Psoas muscle (tissue), 8 donors: ENCODE measurements at places on chromosomes 7 and 10.

DNA sequence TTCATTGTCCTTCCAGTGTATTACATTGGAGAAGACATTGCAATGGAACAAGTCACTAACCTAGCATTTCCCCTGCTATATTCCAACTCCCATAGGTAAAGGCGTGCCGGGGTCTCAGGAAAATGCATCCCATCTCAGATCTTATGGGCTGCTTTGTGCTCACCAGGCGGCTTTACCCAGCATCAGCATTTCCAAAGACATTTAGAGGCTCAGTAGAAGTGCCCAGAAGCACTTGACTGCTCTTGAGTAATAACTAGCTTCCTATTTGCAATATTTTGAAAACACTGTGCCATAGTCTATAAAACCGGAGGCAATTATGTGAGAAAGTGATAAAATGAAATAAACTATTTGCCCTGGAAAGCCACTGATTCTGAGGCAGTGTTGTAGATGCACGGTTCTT, 415.0 kb upstream of the NPVF start:
- no peak for DNase-seq

DNA sequence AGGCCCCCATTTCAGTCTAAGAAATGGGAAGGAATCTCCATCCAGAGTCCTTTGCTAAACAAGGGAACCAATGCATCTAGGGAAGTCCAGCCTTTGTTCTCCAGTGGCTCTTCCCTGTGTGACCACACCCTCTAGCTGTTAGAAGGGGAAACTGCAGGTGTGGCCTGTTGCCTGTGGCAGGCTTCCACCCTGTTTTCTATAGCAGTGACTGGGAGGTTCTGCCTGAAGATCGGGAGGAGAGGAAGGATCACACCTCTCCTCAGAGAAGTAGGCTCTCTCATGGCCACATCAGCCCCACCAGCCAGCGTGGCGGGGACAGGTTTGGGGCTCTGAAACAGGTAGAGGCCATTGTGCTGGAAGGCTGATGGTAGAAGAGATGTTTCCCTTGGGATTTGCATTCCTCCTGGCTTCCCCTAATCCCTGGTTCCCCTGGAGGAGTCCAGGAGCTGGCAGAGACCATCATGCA, 47.7 kb upstream of the TRIM8 start:
- DNase-seq = no peak

- no peak for DNase-seq
These were observed 8.4 kb upstream of the HHEX start for GRCh38 chr10:92681306-92681834.

- no peak for DNase-seq
These were observed 330.1 kb upstream of the LRGUK start for GRCh38 chr7:133796782-133797745.

DNA sequence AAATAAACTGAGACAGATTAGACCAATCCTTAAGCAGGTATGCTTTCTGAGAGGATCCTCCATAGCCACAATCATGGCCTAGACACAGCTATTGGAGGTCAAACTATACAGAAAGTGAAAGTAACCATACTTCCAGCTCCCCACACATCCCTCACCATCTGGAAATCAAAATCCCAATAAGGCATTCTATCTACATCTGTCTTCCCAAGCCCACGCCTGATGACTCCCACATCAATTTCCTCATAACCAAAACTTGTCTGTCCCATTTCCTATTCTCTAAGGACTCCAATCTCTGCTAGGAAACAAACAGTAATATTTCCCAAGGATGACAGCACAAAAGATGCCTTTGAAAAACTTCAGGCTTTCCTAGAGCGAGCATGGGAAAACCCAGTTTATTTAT, 247.3 kb upstream of the HPS1 start:
- DNase-seq = no peak

DNA sequence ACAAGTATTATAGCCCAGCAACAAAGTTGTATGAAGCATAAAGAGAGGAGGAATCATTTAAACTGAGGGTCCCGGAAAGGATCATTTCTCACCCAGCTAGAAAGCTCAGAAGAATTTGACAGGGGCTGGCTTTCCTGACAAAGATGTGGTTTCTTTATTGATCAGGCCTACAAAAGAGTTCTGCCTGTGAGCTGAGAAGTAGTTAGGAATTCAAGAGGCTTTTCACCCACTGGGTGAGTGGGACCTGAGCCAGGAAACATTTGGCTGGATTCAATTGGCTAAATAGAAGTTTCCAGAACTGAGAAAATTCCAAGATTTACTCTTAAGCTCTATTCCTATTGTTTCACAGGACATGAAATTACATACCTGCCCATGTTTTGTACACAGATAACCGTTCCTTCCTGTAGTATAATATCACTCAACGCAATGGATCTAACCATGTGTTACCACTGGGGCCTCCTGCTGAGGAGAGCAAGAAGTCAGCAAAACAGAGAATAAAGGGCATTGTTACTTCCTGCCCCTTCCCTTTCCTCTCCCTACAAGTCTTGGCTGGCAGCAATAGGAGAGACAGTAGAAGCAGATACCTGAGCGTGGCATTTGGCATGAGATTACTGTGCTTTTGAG, 53.9 kb upstream of the PAPSS2 start:
- DNase-seq = no peak

GRCh38 chr10:113182154-113182553, 232.1 kb downstream of the TCF7L2 start:
- DNase-seq = no peak

GRCh38 chr10:16945593-16945992, 128.4 kb upstream of the RSU1 start:
- DNase-seq = no peak

GRCh38 chr7:90025771-90026170, 128.5 kb upstream of the STEAP1 start:
- DNase-seq = no peak

GRCh38 chr7:158327012-158327411, 260.6 kb downstream of the PTPRN2 start:
- DNase-seq = no peak

DNA sequence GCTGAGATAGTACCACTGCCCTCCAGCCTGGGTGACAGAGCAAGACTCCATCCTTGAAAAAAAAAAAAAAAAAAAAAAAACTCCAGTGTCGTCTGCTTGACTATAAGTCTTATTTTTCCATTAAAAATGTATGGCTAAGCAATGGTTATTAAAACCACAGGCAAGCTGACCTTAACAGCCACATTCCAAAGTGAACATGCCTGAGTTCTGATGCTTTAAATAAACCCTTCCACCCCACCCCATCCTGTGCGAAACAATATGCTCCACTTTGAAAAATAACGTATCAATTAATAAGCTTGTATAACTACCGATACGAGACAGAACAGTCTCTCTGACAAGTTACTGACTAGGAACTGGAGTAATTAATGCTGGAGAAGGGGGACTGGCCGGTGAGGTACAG, 63.7 kb downstream of the LARP4B start:
- no peak for DNase-seq

GRCh38 chr7:87129848-87130247, 22.4 kb upstream of the DMTF1 start:
- no peak for DNase-seq

GRCh38 chr10:5553400-5554170, 28.8 kb downstream of the CALML3 start:
- DNase-seq = peak; percentile 6

DNA sequence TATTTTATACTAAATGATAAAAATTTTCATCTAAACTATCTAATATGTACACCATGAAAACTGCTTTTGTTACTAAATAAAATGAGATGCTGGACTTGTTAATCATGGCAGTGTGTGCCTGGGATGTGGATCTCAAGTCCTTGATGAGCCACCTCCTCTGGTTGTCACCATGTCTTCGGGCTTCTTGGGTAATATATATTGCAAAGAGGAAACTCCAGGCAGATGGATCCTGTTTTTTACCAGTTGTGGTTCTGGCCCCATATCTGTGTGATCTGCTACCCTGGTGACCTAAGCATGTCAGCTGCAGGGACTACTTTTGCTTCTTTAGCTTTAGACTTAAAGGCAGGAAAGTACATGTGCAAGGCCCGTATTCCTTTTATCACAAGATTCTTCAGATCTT, 46.2 kb downstream of the TMEM60 start:
- no peak for DNase-seq

DNA sequence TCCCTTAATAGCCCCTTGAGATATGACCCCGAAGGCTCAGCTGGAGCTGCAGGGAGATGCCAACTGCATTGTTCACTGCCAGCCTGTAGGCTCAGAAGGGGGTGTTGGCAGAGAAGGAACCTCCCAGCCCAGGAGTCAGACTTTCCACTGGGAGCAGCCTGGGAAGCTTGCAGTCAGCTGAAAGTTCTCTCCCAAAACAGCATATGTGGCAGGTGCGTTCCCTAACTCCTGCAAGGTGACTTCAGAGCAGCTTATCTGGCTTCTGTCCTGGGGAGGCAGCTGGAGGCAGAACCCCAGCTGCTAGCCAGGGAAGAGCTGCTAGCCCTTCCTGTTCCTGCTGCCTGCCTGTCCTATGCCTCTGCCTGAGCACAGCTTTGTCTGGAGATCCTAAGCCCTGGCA, 8.1 kb downstream of the SFTPA2 start:
- DNase-seq = no peak

GRCh38 chr7:33815336-33815735, 90.0 kb upstream of the BMPER start:
- DNase-seq = peak; percentile 56

GRCh38 chr10:122307669-122308416, 36.7 kb downstream of the BTBD16 start:
- peak; percentile 72 for DNase-seq

DNA sequence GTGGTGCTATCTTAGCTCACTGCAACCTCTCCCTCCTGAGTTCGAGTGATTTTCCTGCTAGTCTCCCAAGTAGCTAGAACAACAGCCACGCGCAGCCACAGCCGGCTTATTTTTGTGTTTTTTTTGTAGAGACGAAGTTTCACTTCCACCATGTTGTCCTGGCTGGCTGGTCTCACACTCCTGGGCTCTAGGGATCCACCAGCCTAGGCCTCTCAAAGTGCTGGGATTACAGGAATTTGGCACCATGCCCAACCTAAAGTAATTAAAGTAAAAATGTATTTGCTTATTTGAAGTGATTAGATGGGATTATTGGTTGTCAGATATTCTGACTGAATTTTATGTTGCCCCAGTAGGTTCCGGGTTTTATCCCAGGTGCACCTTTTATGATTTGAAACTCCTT, 22.7 kb downstream of the LUC7L2 start:
- no peak for DNase-seq

GRCh38 chr7:95957510-95957909, 185.2 kb downstream of the DYNC1I1 start:
- DNase-seq = no peak

DNA sequence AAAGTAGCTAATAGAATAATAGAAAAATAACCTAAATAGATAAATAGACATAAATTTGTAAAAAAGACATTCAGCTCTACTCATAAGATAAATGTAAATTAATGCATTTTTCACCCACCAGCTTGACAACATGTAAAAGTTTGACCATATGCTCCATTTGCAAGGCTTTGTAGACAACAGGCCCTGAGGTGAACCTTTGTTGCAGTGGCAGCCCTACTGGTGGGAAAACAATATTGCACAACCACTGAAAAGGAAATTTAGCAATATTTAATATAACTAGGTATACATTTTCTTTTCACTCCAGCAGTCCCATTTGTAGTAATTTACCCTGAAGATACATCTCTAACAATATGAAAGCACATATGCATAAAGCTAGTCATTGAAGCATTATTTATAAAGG, 39.0 kb upstream of the ADRA2A start:
- no peak for DNase-seq

DNA sequence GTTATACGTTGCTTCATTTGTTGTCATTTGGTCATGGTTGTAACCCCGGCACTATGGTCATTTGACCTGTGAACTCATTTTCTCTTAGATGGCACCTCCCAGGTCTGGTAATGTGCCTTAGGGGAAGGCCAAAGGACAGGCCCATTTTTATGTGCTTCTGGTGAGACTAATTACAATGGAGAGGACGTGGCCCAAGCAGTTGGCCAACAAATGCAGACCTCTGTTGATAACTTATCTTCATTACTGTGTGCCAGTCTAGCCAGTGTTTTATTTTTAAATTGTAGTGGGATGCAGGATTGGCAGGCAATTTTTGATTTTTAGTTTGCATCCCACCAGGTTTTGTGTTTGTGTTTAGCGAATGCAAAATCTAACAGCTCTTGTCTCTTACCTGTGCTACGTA, 321.5 kb upstream of the AKR1E2 start:
- no peak for DNase-seq

DNA sequence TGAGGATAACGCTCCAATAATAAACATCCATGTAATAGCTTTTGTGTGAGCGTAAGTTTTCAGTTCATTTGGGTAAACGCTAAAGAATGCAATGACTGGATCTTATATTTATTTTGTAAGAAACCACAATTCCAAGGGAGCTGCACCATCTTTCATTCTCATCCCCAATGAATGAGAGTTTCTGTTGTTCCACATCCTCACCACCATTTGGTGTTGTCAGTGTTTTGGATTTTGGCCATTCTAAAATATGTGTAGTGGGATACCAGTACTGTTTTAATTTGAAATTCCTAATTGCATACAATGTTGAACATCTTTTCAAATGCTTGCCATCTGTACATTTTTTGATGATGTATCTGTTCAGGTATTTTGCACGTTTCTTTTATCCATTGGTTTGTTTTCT, 50.9 kb upstream of the SEMA3D start:
- no peak for DNase-seq

DNA sequence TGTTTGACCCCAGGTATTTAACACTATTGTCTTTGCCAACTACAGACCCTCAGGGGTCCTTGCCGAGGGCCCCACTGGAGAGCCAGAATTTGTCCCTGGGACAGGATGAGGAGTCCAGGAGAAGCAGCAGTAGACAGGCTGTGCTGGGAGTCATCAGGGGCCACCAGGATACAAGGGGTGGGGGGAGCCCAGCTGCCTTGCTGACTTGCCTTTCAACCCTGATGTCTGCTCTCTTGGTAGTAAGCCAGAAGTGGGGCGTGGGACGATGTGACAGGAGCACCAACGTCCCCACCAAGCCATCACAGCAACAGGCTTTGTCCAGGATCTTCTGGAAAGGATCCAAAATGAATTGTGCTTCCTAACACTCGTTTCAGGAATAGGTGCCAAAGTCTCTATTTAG, 62.4 kb upstream of the CDCA7L start:
- DNase-seq = no peak

- no peak for DNase-seq
These were observed 88.5 kb upstream of the GNA12 start for GRCh38 chr7:2932402-2933251.

GRCh38 chr10:79052291-79053080, 16.3 kb upstream of the ZMIZ1 start:
- DNase-seq = peak; percentile 9

GRCh38 chr10:98217801-98218200, 50.2 kb downstream of the LOXL4 start:
- DNase-seq = no peak
